T-helper 2 cell (primary cell): ENCODE measurements at places on chromosomes 6 and 20.
A peak's percentile ranks its signal among the peaks of the same experiment; 100 is the strongest.

GRCh38 chr20:39700528-39700927 lies 738.4 kb downstream of the DHX35 start:
- DNase-seq: peak; percentile 56

DNA sequence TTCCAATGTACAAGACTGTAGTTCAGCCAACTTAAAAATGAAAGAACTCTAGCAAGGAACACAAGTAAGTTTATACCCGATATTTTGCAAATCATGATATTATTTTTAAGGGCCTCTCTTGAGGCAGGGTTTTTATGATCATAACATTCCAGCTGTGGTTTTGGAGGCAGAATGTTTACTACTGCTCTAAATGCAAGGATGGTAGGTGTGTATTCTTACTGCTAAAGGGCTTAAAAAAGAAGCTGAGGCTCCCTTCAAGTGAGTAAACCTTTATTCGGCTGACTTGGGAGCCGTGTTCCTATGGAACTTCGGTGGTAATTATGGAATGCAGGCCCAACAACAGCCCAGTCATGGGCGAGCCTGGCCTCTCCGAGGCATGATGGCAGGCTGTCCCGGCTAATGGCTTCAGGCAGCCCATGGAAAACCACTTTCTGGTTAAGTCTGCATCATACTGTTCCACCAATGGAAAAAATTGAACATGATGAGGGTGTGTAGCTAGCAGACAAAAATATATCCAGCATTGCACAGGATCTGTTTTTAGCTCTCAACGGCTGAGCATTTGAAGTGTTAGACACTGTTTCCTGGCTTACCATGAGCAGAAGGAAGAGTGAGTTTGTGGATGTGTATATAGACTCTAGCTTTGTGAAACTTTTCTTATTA lies 111.5 kb downstream of the TIAM2 start:
- no peak for DNase-seq

DNA sequence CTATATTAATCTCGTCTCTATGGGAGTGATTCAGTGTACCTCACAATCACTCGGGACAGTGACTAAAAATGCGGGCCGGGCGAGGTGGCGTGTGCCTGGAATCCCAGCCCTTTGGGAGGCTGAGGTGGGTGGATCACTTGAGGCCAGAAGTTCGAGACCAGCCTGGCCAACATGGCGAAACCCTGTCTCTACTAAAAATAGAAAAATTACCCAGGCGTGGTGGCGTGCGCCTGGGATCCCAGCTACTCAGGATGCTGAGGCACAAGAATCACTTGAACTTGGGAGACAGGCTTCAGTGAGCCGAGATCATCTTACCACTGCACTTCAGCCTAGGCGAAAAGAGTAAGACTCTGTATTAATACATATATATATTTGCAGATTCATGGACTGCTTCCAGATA lies 17.4 kb downstream of the POPDC3 start:
- no peak for DNase-seq

DNA sequence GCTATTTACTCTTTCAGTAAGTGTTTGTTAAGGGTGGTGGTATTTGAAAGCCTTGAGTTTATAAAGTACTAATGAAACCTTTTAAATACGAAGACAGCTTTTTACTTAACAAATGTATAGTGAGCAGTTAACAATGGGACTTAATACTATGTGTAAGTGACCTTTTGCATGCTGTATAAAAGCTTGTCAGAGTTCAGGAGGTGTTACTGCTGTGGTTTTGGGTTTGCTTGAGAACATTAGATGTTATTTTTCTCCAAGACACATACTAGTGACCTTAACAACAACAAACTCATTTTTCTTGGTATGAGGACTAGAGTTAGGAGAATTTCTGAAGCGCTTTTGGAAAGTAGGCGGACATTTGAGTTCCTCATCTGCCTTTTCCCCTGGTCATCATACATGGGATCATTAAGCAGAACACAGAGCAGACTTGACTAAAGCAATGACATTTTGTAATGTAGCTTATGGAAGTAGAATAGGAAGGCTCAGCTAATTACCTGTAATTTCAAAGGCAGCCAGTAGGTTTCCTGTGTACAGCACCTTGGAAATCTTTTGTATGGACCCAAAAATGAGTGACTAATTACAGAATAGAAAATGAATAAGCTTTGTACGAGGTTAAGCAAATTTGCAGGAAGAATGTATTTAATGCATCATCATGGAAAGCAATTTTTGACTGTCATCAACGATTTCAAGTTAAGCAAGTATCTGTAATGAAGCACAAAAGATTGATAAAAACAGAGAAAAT lies 14.1 kb downstream of the CDYL start:
- DNase-seq: peak; percentile 39

GRCh38 chr6:136840276-136841001 lies 18.0 kb downstream of the PEX7 start:
- DNase-seq: no peak
